ENCODE measurements at places on chromosomes 3 and 15. TPM values are rescaled to one million over a fixed set of nuclear protein-coding genes. Genes with fewer than 3 reads are reported as not detected.
A peak's percentile ranks its signal among the peaks of the same experiment; 100 is the strongest.

DNA sequence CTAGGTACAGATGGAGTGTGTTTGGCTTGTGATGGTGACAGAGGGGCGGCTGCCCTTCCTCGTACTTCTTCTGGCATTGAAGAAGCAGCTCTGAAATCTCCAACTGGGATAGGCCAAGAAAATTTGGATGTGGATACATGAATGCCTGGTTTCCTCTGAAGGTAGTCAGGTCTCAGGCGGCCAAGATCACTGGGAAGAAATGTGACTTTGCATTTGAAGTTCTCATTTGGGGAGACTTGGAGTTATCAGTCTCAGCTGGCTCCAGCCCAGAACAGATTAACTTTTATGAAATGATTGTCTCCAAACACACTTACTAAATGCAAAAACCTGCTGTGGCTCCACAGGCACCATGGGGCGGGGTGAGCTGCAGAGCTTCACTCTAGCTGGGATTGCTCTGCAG lies 215.9 kb downstream of the THSD4 start:
- no peak for DNase-seq

GRCh38 chr3:73719413-73719851 lies 94.7 kb upstream of the PDZRN3 start:
- DNase-seq, result no peak

DNA sequence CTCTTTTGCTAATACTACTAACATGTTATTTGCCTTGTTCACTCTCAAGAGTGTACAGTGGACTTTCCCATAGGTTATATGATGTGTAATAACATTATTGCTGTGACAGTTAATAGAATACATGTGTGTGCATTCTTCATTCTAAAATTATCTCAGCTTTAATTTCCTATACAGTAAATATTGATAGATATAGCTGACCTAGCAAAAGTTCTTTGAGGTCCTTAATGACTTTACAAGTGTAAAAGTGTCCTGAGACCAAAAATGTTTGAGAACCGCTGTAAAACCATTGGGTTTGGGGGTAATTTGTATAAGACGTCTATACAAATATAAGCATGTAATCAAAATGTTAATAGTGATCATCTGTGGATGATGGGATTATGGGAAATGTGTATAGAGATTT lies 469.5 kb upstream of the PROK2 start:
- no peak for DNase-seq

DNA sequence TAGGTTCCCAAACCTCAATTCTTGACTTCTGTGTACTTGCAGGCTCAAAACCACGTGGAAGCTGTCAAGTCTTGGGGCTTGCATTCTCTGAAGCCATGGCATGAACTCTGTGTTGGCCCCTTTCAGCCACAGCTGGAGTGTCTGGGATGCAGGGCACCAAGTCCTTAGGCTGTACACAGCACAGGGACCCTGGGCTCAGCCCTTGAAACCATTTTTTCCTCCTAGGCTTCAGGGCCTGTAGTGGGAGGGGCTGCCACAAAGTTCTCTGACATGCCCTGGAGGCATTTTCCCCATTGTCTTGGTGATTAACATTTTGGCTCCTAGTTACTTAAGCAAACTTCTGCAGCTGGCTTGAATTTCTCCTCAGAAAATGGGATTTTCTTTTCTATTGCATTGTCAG lies 135.4 kb downstream of the ATG7 start:
- DNase-seq, result no peak

DNA sequence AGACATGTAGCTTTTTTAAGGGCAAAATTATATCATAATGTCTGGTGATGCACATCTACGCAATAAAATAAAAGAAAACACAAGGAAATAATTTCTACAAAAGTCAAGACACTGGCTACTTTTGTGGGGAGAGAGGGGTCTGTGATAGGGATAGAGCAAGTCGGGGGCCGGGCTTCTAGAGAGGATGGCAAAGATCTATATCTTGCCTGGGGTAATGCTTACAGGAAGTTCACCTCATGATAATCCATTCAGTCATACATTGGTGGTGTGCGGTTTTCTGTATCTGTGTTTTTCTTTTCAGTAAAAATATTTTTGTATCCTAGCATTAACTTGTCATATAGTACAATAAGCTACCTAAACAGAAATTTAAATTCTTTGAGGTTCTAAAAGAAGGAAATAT lies 178.8 kb downstream of the ARRDC4 start:
- no peak for DNase-seq

DNA sequence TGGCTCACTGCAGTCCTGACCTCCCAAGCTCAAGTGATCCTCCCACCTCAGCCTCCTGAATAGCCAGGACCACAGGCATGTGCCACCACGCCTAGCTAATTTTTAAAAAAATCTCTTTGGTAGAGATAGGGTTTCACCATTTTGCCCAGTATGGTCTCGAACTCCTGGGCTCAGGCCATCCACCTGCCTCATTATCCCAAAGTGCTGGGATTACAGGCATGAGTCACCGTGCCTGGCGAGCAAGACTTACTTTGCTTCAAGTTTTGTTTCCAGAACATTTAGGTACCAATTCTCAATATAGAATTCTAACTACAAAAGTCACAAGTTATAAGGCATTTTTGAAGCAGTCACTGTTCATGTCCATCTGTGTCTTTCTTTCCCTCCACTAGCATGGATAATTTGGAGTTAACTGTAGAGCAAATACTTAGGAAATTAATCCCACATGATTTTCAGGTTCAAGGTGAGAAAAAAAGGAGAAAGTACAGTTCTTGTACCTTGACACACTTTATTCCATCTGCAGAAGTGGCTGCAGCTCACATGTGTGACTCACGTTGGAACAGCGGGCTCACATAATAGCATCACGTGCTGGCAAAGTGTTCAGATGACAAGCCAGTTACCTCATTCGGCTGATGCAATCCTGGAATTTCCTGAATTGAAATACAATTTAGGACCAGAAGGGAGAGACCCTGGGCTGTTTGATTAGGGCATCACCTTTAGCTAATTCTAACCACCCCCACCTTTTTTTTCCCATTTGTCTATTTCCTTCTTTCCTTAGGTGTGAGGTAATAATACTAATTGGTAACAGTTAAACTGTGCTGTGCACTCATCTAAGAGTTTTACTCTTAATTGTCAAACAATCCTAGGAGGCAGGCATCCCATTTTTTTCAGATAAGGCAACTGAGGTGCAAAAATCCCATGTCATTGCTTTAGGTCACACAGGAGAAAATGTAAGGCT lies 46.9 kb upstream of the NEDD4 start:
- peak; percentile 62 for DNase-seq

DNA sequence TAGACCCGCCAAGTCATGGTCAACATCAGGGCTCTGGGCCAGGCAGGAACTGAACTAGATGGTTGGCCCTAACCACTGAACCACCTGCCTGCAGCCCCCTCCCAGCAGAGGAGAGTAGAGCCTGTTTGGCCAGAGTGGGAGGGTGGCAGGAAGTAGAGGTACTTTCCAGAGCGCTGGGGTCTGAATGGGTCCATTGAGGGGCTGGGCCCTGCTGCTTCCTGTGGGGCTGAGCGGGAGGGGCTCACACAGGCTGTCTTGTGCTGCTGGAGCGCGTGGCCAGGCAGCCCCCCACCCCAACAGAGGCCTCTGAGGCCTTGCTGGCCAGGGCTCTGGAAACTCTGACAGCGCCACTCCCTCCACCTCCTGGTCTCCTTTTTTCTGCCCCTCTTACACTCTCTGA lies 17.4 kb downstream of the CSPG4 start:
- DNase-seq, result no peak

GRCh38 chr3:141644931-141645330 lies 93.2 kb upstream of the RNF7 start:
- DNase-seq, result no peak

GRCh38 chr15:92385096-92385495 lies 8.6 kb upstream of the ST8SIA2 start:
- DNase-seq, result no peak

DNA sequence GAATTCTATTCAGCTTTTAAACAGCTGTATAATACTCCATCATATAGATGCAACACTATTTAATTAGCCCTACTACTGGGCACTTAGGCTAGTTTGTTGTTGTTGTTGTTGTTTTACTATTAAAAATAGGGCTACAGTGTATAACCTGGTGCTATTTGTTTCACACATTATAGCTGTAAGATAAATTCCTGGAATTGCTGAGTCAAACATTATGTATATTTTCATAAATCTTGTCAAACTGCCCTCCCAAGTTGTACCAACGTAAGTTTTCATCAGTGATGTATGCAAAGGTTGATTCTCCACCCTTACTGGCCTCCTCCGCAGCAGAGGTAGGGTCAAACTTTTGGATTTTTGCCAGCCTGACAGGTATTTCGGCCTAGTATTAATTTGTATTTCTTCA lies 3.8 kb upstream of the CEMIP start:
- no peak for DNase-seq

DNA sequence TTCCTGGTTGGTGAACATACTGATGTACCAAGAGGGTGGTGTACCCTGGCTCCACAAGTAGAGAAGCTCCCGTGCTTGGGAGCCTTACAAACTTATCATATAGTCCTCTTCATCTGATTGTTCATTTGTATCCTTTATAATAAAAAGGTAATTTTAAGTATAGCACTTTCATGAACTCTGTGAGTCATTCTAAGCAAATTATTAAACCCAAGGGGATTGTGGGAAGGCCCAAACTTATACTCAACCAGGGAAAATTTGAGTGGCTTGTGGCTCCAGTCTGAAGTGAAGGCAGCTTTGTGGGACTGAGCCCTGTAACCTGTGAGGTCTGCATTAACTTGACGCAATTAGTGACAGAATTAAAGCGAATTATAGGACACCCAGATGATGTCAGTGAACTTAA lies 29.0 kb downstream of the TTBK2 start:
- DNase-seq, result no peak

- DNase-seq, result no peak
Measured at GRCh38 chr3:53707222-53707621, 139.0 kb downstream of the CHDH start.

DNA sequence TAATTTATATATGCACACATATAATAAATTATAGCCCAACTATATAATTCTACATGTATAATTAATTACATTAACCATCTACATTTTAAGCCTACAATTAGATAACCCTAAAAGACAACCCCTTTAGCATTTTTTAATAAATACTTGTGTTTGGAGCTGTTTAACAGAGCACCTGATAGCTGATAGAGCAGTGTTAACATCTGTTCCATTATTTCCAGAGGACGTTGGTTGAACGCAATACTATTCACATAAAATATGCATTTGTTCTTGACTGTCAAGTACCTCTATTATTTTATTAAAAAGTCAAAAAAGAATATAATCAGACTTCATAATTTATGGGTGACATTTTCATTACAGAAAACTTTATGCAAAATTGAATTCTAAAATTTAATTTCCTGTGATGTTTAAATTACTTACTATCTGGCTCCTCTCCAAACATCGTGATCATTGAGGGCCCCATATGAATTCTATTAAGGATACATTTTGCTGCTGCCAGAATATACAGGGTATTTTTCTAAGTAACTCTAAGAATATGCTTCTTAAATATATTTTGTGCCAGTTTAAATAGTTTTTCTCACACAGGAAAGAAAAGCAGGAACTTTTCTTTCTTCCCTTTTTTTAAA lies 234.3 kb downstream of the SHOX2 start:
- no peak for DNase-seq

DNA sequence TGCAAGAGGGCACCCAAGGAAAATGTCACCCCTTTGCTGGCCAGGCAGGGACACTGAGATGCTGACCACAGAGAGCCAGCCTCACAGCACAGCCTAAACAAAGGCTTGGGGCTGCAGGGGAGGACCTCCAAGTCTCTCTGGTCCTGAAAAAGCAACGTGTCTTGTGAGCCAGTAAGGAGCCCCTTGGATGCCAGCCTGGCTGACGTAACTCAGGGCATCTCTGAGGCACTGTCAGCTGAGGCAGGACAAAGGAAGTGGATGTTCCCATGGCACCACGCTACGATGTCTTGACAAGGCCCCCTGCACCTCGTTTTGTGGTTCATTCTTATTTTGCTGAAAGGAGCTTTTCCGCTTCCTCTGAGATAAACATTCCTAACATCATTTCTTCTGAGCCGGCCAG lies 160.7 kb downstream of the OR4M2 start:
- no peak for DNase-seq

- DNase-seq, result no peak
Measured at GRCh38 chr3:53160660-53161449, at the start of gene PRKCD. Gene PRKCD, plus strand, starts transcription at chr3:53161209. Its CDS starts 17,214 bp downstream, at chr3:53178423.

DNA sequence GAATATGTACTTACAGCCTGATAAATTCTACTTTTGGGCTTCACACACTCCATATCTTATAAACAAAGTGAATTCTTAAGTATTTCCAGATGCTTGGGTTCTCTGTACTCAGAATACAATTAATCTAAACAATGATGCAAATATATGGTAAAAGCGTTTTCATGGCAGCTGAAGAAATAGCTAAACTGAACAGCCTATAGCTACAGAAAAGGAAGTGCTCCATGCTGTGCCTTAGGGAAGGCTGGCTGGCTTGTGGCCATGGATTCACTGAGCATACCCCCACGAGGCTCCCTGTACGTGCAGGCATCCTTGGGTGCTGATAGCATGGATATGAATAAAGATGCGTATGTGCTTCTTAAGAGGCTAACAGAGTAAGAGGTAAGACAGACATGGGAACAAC lies 264.0 kb downstream of the KLF13 start:
- DNase-seq, result no peak

DNA sequence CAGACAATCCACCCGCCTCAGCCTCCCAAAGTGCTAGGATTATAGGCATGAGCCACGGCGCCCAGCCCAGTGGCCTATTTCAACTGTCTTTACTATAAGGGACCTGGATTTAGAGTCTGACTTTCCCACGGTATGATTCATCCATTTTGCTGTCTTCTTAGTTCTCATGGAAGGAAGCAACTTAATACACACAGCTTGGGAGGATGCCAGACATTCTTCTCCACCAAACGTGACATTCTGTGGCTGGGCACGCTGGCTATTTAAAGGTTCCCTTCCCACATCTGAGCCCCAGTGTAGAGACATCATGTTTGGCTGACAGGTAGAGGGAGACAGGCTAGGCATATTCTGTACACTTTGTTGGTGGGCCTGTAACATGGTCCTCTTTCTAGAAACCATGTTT lies 26.2 kb downstream of the FAM43A start:
- no peak for DNase-seq

DNA sequence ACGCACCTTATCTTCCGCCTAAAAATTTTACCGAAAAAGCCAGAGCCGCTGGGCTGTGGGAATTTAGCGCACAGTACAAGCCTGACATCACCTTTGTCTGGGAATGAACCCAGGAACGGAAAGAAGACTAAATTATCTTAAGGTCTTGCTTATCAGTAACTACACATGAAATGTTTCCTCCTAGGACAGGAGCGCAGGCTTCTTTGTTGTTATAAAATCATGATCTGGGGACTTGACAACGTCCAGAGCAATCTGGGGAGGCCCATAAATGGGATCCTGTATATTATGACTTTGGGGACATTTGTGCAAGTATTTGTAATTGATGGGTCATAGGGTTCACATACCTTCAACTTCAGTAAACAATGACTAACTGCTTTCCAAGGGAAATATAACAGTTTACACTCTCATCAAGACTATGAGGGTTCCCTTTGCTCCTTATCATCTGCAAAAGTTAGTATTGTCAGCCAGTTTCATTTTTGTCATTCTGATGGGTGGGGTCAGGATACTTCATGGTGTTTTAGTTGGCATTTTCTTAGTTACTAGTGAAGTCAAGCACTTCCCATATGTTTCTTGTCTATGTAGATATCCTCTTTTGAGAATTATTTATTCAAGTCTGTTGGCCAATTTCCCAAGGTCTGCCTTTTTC lies 213.9 kb upstream of the PFN2 start:
- DNase-seq, result no peak

GRCh38 chr3:196868297-196868661 lies 559 bp downstream of the SENP5 start:
- no peak for DNase-seq

Gene EAF2
- total RNA-seq, result 16.4 TPM

Gene GANC
- 39.3 TPM for total RNA-seq

Gene C3orf20
- total RNA-seq, result 0.26 TPM

Gene IQCF5
- total RNA-seq, result not detected

Gene WDR6
- total RNA-seq, result 66.2 TPM
